Pulmonary artery endothelial cell (primary cell): ENCODE measurements at places on chromosomes 5 and 9. TPM values are rescaled to one million over a fixed set of nuclear protein-coding genes. Genes with fewer than 3 reads are reported as not detected.
A peak's percentile ranks its signal among the peaks of the same experiment; 100 is the strongest.

- DNase-seq: no peak
Measured at GRCh38 chr5:60993875-60994571, 49.0 kb downstream of the NDUFAF2 start.

GRCh38 chr5:95261437-95262175, 23.3 kb downstream of the MCTP1 start:
- DNase-seq: no peak

DNA sequence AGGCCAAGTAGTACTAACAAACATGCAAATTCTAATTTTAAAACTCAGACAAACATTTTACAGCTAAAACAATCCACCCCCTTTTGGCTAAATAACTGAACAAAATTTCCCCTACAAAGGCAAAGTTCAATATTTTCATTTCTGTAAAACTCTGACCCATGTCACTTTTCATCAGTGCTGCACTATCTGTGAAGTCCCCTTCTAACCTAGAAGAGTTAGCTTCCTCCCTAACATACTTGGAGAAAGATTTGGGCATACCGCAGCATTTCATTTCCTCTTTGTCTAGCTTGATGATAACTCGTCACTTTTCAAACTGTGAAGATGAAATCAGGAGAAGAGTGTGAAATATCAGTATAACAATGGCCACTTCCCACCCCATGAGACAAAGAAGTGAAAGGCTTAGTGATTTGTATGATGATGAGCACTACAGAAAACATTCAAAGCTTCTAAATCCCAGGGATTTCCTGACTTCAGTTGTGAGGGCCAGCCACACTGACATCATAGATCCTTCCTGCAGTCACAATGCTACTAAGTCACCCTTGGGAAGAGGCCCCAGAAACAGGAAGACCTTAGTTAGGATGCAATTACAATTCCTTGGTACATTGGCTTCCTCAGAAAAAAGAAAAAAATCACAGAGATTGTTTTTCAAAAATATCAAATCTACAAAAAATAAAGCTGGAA, at the start of gene FAM81B:
FAM81B (plus strand) TSS at position 555 of the 681 bp plus-strand sequence; CDS start at position 579, 24 bp downstream.
- DNase-seq: peak; percentile 58

DNA sequence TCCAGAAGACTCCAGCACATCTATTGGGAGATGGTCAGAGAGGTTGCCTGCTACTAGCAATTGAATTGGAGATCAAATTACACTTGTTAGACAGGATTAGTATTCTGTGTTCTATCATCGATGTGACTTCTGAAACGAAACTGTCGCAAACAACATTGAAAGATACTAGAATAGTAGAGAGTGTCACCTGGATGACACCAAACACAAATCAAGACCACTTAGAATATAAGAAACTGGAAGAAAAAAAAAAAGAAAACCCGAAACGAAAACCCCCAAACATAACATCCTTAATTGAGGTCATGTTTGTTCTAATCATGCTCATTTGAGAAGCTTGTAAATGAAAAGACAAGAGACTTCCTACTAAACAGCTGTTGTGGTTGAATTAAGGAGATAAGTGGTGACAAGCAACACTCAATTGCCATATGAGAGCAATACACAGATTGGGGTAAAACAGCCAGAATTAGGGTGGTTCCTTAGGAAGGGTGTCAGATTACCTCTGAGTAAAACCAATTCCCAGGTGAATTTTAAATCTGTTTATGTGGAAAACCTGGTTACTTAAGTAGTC, 97.6 kb downstream of the BASP1 start:
- DNase-seq: no peak

DNA sequence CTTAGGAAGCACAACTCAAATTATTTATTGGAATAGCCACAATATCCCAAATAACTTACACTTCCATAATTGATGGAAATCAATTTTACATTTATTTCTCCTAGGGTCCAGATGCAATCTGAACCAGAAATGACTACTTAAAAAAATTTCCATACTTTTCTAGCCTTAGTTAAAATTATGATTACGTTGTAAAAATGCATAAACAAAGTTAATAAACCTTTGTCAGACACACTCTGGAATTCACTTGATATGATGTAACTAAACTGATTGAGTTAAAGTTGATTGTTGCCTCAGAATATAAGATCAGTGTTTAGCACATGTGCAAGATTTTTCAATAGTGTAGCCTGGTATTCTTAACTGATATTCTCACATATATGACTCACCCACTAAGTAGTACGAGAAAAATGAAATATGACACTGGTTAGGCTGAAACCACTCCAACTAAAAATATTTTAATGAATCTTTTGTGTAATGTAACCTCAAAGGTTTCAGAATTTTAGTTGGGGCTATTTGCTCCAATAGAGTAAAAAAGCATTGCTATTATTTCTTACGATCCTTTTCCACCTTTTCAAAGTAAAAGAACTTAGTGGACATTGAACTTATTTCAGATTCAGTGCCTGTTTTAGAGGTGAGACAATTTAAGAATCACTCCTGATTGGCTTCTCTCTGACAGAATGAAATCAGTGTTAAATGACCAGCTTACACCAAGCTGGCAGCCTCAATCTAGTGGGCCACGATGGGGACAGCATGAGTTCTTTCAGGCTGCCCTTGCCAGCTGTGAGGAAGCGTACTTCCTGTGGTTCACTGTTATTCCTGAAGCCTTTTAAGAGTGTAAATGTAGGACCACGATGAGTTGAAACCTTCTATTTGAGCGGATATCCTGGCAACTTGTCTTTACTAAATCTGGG, 277.2 kb upstream of the CDH9 start:
- DNase-seq: no peak

GRCh38 chr5:90519081-90519480, 10.3 kb downstream of the LYSMD3 start:
- no peak for DNase-seq

DNA sequence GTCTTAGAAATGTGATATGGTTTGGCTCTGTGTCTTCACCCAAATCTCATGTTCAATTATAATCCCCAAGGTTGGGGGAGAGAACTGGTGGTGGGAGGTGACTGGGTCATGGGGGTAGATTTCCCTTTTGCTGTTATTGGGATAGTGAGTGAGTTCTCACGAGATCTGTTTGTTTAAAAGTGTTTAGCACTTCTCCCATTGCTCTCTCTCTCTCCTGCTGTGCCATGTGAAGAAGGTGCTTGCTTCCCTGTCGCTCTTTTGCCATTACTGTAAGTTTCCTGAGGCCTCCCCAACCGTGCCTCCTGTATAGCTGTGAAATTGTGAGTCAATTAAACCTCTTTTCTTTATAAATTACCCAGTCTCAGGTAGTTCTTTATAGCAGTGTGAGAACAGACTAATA, 203.6 kb downstream of the ASTN2 start:
- no peak for DNase-seq

GRCh38 chr5:147835386-147835798, 3.9 kb upstream of the SPINK1 start:
- no peak for DNase-seq

- no peak for DNase-seq
Measured at GRCh38 chr5:177430140-177430951, 3.9 kb downstream of the GRK6 start.

- DNase-seq: no peak
Measured at GRCh38 chr9:111658943-111659342, 2.5 kb upstream of the GNG10 start.

DNA sequence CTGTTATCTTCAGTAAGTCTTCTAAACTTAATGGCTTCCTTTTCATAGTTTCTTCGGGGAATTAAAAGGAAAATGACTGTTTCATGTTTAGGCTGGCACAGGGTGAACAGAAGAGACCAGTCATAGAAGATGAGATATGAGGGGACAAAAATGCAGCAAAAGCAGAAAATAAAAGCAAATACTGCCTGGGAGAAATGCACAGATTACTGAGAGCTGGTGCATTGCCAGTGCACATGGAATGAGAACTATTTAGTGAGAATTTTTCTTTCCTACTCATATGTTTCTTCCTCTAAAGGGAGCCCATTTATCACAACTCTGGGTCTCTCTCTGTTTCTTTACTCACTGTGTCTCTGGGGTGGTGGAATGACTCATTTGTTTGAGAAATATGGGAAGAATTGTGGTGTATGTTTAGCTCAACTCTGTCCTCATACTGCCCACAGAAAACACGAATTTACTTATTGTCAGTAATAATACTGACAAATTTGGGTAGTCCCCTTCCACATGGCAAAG, 25.9 kb upstream of the ANKRD55 start:
- no peak for DNase-seq

ZNG1A gene
- total RNA-seq: 27.8 and 32.5 TPM in 2 replicates

LRRC19 gene
- total RNA-seq: not detected in 2 replicates

SPTAN1 gene
- total RNA-seq: 394 and 449 TPM in 2 replicates

VCAN gene
- 1.4 and 2.0 TPM in 2 replicates for total RNA-seq

C5orf58 gene
- total RNA-seq: not detected in 2 replicates
